ENCODE measurements at places on chromosomes 7 and 10.

GRCh38 chr10:19977097-19977521 lies 160.9 kb downstream of the PLXDC2 start:
- no peak for DNase-seq

GRCh38 chr7:150562919-150563318 lies 4.3 kb upstream of the GIMAP4 start:
- DNase-seq: no peak

GRCh38 chr10:101001659-101002035 lies 2.0 kb downstream of the LZTS2 start:
- no peak for DNase-seq

DNA sequence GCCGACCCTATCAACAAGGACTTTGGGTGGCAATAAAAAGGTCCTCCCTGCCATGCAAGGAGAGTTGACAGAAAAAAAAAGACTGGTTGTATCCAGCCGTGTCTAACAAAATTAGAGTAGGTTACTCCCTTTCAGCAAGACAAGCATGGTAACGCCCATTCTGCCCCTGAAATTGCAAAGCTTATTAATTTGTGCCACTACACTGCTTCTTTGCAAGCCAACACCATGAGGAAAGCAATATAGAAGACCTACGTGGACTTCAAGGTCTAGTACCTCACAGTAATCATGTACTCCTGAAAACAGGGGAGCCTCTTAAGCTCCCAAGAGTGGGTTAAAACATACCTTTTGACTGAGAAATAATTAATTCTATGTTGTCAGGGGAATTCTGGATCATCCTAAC lies 90.3 kb downstream of the FRMPD2 start:
- DNase-seq: no peak

- DNase-seq: no peak
Measured at GRCh38 chr10:33136781-33137180, 178.8 kb upstream of the ITGB1 start.

DNA sequence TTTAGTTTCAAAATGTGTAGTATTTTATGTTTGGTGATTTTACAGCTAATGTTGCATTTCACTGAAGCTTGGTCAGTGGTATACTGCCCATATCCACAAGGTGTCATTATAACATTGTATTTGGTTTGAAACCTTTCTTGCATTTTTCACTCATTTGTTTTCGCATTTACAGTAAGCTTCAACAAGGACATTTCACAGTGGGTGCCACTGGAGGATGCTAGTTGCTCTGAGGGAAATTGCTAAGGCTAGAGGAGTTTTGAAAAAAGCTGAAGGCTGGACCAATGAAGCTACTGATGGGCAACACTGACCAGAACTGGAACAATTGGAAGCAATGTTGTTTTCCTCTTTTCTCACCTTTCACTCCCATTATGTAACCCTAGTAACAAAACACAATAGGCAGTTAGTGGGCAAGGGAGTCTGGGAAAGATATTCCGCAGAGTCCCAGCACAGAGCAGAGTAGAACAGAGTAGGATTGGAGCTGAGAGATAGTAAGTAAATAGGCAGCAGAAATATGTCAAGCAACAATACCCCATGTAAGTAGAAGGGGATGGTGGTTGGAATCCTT lies 23.6 kb upstream of the SRI start:
- no peak for DNase-seq

- no peak for DNase-seq
Measured at GRCh38 chr10:11286261-11286852, 268.7 kb downstream of the CELF2 start.

DNA sequence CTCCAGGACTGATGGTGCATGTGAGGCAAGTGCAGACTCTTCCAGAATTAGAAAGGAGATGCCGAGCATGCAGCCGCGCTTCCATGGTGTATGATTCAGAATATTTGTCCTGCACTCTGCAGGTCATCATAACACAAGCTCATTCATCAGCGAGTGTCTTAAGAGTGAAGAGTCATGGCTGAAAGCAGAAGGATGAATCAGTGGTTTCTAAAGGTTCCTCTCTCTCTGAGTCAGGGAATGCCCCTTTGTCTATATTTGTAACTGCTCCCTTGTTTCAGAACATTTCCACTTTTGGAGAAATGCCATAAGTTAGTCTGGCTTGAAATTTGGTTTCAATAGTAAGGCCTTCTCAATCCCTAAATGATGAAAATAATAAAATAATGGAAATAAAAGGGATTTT lies 52.3 kb downstream of the HECW1 start:
- no peak for DNase-seq

GRCh38 chr10:78634835-78635234 lies 433.9 kb upstream of the ZMIZ1 start:
- no peak for DNase-seq

- DNase-seq: no peak
Measured at GRCh38 chr7:154738216-154738615, 264.7 kb downstream of the PAXIP1 start.

DNA sequence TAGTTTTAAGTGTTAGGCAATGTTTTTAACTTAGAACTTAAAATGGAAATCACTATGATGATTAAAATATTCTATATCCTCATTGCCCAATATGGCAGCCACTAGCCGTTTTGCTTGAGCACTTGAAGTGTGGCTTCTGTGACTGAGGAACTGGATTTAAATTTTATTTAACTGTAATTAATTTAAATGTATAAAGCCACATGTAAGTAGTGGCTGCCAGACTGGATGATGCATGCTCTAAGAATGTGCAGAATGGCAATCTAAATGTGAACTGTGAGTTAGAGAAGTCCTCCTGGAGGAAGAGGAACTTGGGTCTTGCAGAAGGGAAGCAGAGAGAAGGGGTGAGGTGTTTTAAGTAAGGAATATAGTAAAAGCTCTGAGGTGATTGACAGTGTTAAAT lies 451.4 kb downstream of the SUGCT start:
- DNase-seq: no peak

DNA sequence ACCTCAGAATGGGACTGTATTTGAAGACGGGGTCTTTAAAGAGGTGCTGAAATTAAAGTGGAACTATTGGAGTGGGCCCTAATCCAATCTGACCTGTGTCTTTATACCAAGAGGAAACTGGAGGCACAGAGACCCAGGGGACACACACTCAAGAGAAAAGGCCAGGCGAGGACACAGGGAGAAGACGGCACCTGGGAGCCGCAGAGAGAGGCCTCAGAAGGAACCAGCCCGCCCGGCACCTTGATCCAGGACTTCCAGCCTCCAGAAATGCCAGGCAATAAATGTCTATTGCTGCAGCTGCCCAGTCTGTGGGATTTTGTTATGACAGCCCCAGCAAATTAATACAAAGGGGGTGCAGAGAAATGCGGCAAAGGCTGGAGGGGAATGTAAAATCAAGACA lies 10.5 kb downstream of the CARD11 start:
- DNase-seq: no peak

DNA sequence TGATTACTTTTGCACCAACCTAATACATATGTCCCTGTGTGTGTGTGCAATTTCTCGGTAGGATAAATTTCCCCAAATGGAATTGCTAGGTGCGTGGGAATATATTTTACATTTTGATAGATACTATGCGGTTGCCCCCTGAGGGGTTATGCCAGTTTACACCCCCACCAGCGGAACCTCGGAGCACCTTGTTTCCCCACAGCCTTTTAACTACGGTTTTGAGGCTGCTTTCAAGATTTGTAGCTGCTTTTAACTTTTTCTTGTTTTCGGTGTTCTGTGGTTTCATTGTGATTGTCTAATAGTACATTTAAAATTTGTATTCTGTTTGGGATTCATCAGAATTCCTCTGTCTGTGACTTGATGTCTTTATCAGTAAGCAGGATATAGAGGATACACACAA lies 22.0 kb downstream of the PROSER2 start:
- no peak for DNase-seq

GRCh38 chr10:34001087-34001580 lies 666.7 kb upstream of the NRP1 start:
- DNase-seq: no peak

DNA sequence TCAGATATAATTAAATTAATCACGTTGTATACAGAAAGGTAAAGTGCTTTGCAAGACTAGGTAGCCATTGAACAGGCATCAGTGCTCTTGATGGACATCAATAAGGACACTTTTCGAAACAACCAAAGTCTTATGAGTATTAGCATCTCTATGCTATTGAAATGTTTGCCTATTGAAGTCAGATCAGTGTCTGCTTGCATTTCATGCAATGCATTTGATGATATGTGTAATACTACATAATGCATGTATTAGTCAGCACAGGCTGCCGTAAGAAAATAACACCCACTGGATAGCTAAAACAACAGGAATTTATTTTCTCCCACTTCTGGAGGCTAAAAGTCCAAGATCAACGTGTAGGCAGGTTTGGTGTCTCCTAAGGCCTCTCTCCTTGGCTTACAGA lies 209.3 kb upstream of the PLXDC2 start:
- no peak for DNase-seq

- DNase-seq: no peak
Measured at GRCh38 chr7:148264933-148265557, 325.5 kb upstream of the C7orf33 start.

GRCh38 chr7:20064181-20064970 lies 152.8 kb downstream of the MACC1 start:
- DNase-seq: no peak

- no peak for DNase-seq
Measured at GRCh38 chr10:102665904-102666509, 21.7 kb downstream of the TRIM8 start.

DNA sequence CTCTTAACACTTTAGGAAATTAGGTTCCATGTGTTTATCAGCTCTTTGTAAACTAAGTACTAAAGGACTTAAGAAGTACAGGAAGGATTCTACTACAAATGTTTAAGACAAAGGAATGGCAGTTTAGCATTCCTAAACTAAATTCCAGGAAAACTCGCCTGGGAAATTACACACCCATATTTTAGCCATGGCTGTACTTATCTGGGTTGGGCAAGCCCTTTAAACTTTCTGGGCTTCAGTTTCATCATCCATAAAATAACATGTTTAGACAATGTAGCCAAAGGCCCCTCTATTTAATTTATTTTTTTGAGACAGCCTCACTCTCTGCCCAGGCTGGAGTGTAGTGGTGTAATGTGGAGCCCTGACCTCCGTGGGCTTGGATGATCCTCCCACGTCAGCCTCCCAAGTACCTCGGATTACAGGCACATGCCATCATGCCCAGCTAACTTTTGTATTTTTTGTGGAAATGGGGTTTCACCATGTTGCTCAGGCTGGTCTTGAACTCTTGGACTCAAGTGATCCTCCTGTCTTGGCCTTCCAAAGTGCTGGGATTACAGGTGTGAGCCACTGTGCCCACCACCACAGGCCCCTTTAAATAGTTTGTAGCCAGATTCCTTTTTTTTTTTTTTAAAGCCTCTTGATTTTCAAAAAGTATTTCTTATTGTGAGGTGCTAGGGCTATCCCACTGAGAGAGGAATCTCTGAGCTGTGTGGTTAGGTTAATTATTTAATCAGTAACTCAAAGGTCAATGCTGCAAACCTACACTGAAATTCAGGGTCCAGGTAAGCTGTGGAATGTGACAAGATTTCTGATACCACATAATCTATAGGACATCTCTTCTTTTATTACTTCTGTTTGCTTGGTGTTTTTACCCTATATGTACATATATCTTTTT lies 32.1 kb downstream of the TMEM60 start:
- no peak for DNase-seq

DNA sequence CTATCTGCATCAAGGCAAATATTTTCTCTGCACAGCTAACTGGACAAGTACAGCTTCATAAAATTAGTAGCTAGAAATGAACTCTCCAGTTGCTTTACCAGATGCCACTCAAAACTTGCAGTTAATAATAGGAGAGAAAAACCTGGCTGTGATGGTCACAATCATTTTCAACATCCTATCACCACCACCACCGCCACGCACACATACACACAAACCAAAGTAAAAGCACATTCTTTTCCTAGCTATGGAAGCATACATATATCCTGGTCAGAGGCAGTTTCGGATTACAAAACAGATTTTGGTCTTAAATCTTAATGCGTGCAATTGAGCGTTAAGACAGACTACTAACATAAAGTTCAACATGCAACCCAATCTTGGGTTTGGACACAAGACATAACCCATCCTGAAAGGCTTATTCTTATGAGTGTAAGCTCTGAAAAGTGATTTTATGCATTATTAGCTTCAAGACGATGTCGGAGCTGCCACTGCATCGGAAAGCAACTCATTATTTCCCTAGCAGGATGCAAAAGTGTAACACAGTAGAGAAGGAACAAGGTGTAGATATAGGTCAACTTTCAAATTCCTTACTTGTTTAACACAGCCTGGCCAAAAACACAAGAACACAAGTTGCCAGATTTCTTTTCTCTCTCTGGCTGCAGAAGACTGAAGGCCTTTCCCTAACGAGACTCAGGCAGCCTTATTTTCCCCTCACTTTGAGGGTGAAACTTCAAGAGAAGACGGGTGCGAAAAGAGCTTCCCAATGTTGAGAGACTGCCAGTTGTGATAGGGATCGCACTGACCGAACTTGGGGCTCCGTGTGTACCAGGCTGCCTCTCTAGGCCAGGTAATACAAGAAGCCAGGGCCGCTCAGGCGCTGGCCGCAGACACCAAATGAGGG lies 1.2 kb downstream of the CACUL1 start:
- DNase-seq: no peak

GRCh38 chr7:81402227-81402626 lies 367.6 kb downstream of the HGF start:
- DNase-seq: no peak

GRCh38 chr10:132368881-132369635 lies 27.9 kb upstream of the PWWP2B start:
- DNase-seq: no peak

DNA sequence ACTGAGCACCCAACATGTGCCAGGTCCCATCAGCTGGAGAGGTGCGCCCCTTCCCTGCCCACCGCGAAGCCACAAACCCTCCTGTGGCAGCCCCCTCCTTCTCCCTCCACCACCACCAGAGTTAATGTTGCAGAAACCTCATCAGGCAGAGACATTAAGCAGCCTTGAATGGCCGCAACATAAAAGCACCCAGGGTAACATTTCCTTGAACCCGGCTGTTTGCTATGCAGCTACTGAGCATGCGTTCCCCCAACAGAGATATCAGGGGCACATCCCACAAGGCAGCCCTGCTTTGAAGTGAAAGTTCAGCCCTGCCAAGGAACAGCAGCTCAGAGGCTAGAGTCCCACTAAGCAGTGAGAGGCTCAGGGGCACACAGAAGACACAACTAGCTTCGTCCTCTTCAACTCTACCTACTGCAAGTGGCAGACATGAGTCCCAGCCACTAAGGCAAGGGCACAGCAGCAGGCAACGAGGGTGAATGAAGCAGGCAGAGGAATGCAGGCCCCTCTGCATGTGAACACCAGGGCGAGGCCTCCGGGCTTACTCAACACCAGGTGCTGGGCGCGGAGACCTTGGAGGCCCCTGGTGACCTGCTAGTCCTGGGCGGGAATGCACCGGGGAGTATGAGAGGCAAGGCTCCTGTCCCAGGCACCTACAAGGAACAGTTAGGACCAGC lies 107.4 kb downstream of the SLIT1 start:
- DNase-seq: no peak

GRCh38 chr7:92653136-92653535 lies 62.9 kb upstream of the FAM133B start:
- no peak for DNase-seq
